GDM1 (cell line): ENCODE measurements at places on chromosomes 6 and 20.

- no peak for DNase-seq
Observed at GRCh38 chr6:55082021-55082420, 92.3 kb upstream of the HCRTR2 start.

- DNase-seq = no peak
Observed at GRCh38 chr20:59161721-59162120, 1.9 kb upstream of the ZNF831 start.

DNA sequence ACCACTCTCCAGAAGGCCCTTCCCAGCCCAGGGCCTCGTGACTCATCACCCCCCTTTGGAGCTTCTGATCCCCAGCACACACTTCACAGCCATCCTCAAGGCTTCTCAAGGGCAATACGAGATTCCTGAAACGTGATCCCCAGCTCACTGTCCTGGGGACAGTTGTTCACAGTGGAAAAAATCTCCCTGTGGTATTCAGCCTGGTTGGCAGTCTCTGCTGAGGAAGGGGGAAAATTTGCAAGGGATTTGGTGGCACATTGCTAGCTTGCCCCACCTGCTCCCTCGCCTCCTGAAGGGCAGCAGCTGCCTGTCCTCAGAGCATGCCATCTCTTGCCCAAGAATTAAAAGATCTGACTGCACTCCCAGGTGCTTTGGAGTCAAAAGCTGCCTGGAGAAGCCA lies 20.7 kb upstream of the PKHD1 start:
- DNase-seq = no peak

DNA sequence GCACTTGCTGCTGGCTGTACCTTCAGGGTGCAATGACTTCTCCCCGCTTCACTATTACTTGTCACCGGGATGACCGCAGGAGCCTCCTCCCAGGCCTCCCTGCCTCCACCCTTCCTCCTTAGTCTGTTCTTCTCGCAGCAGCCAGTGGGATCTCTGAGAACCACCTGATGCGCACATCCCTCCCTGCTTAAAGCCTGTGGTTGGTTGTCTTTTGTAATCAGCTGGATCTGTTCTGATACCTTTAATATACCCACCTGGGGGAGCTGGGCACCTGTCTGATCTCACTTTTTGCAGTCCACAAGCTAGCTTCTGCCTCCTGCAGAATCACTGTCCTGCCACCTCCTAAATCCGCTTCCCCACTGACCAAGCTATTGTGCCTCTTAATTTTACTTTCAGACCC lies 34.6 kb downstream of the TOX2 start:
- no peak for DNase-seq

DNA sequence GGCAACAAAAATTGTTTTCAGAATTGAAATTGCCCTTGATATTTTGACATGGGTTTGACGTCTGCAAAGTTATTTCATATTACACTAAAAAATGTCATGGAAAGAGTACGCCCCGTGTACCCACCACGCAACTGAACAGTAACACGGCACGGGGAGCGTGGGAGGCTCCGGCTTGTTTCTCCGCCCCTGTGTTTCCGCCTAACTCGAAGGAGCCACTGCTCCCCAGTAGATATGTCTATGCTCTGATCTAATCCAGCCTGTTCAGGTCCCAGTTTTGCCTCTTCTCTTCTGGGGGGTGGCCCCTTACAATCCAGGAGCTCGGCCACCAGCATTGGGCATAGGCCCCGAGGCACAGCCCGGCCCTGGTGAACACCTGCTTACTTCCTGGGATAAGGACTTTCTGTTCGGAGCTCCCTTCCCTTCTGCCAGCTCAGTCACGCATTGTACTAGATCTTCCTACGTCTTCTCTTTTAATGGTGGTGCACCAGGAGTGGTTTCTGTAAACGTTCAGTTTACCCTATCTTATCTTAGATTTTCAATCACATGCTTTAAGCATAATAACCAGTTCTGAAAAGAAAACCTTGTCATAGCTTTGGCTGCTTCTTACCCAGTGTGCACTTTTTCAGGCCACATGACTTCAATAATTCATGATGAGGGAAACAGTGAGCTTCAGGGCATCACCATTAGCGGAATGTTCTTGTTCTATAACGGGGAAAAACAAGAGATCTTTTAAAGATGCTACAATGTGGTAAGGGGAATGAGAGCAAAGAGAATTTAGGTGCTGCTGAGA lies 43.9 kb upstream of the EXOC2 start:
- no peak for DNase-seq

GRCh38 chr6:118574051-118574865 lies 26.2 kb downstream of the PLN start:
- DNase-seq = no peak

GRCh38 chr20:21522481-21523280 lies 8.8 kb upstream of the NKX2-2 start:
- no peak for DNase-seq

GRCh38 chr6:116443105-116443504 lies 18.1 kb upstream of the CALHM6 start:
- DNase-seq = no peak

DNA sequence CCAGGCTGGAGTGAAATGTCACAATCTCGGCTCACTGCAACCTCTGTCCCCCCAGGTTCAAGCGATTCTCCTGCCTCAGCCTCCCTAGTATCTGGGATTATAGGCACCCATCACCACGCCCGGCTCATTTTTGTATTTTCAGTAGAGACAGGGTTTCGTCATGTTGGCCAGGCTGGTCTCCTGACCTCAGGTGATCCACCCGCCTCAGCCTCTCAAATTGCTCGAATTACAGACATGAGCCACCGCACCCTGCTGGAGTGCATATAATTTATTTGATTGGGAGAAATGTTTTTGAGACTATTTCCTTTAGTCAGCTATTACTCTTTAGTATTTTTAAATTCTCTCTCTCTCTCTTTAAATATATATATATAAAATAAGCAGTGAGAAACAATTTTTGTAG lies 29.8 kb downstream of the FAM83B start:
- DNase-seq = no peak

GRCh38 chr6:31920811-31921210 lies 6.7 kb upstream of the C2 start:
- DNase-seq = no peak

- DNase-seq = no peak
Observed at GRCh38 chr20:33373735-33374605, 27.3 kb downstream of the CDK5RAP1 start.

- DNase-seq = no peak
Observed at GRCh38 chr6:9783567-9783966, 631.3 kb downstream of the TFAP2A start.

GRCh38 chr20:6651016-6651415 lies 116.5 kb upstream of the BMP2 start:
- no peak for DNase-seq
